Stimulated activated CD8-positive, alpha-beta memory T cell treated with anti-CD3 and anti-CD28 coated beads, Interleukin-7, amount 100 ng/mL, for 4 hours (primary cell): ENCODE measurements at places on chromosomes 6 and 20.

- no peak for DNase-seq
These were observed 440.3 kb upstream of the HS3ST5 start for GRCh38 chr6:114783083-114783482.

DNA sequence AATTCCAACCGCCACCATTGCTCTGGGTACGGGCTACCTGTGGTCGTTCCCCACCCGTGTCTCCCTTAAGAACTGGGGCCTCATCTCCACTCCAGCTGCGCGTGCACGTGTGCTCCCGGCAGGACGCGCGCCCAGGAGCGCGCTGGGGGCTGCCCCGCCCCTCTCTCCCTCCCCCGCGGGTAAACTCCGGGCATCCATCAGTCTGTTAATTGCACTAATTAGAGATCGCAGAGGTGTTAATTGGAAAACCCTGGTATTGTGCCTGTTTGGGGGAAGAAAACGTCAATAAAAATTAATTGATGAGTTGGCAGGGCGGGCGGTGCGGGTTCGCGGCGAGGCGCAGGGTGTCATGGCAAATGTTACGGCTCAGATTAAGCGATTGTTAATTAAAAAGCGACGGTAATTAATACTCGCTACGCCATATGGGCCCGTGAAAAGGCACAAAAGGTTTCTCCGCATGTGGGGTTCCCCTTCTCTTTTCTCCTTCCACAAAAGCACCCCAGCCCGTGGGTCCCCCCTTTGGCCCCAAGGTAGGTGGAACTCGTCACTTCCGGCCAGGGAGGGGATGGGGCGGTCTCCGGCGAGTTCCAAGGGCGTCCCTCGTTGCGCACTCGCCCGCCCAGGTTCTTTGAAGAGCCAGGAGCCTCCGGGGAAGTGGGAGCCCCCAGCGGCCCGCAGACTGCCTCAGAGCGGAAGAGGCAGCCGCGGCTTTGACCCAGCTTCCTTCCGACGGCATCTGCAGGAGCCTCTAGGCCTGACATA lies 14.4 kb downstream of the FOXP4 start:
- DNase-seq, result peak; percentile 69

DNA sequence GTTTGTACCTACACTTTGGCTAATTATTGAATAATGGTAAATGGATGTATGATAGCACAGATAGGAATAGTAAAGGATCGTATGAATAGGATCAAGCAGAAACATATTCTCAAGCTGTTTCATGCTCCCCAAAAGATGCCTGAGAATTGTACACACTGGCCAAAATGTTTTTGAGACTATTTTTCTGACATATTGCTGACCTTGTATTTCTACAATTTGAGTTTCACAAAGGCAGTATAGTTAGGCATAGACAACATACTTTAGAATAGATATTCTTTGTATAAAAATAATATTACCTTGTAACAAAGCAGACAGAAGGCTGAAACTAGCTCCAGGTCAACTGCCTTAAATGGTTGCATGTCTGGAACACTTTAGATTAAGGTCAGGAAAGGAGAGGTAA lies 598.4 kb downstream of the COL12A1 start:
- no peak for DNase-seq

- DNase-seq, result peak; percentile 55
These were observed 73.7 kb downstream of the PRND start for GRCh38 chr20:4795394-4795793.

DNA sequence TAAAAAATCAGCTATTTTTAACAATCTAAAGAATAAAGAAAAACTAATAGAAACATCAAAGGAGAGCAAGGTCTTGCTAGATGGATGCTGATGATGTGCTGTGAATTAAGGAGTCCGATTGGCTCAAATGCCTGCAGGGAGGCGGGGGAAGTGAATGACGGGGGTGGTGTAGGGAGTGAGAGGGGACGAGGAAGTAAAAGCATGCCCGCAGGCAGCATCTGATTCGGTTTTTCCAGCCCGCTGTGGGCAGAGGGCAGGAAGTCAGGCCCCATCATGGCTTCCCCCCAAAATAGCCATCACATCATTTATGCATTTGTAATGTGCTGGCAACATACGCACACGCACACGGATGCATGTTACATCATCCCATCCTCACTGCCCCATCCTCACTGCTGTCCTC lies 10.3 kb downstream of the RSPO4 start:
- no peak for DNase-seq

DNA sequence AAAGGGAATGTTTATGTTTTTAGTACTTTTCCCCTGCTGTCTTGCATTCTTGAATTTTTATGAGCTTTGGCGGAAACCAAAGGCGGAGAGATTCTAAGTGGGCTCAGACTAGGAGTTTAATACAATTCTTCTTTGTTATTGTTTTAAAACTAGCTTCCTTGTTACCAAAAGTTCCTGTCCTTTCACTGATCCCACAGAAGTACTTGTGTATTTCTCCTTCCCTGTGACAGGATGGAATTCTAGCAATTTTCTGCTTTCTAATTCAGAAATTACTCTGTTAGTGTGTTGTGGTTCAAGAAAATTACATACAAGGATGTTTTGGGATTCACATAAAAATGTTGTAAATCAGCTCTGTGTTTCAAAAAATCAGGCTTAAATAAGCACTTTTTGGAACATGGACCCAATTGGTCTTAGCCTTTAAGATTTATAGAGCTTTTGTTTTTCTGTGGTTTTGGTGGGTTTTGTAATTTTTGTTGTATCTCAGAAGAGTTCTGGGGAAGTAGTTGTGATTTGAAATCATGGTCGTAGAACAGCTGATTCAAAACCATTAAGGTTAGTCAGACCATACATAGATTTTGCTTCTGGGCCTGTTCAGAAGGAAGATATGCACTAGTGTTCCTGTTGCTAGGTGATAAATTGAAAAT lies 17.6 kb upstream of the CTAGE9 start:
- no peak for DNase-seq

GRCh38 chr20:48750941-48751635 lies 76.7 kb downstream of the PREX1 start:
- DNase-seq, result peak; percentile 46

DNA sequence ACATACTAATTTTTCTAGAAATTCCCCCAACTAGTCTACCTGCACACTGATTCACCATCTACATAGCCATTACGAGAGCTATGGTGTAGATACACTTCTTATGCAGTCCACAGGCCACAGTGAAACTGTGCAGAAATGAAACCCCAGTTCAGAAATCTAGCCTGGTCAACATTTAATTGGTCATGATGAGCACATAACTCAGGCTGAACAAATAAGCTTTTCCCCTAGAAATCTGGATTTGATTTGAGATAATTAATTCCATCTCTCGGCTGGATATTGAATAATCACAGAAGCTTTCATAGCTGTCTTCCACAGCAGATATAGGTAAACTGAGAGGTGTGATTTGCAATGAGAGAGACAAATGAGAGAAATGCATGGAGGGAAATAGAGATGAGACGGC lies 22.6 kb upstream of the TINAG start:
- DNase-seq, result no peak

GRCh38 chr6:33985947-33986346 lies 159.9 kb downstream of the GRM4 start:
- no peak for DNase-seq

DNA sequence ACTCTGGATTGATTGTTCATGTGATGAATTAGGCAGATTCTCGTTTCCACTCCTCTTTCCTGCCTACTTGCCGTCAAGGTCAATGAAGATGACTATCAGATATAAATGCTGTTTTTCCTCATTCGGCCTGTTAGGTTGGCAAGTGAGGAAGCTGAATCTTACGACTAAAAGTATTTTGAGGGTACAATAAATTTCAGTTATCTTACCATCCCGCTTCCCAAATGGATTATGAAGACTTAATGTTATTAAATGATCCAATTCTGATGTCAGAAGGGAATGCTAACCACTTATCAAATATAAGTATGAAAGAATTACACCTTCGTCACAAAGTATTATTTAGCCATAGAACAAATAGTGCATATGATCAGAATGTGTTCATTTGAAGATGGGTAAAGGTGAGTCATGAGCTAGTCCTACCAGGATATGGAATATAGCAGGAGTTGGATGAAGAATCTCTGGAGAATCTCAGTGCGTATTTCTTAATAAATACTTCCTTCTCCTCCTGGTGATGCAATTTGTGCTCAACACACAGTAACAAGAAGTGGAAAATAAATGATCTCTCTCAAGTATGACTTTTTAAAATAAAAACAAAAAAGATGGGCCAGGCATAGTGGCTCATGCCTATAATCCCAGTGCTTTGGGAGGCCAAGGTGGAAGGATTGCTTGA lies 4.6 kb downstream of the GPLD1 start:
- no peak for DNase-seq

- DNase-seq, result no peak
These were observed 44.6 kb downstream of the SRC start for GRCh38 chr20:37390503-37390890.

DNA sequence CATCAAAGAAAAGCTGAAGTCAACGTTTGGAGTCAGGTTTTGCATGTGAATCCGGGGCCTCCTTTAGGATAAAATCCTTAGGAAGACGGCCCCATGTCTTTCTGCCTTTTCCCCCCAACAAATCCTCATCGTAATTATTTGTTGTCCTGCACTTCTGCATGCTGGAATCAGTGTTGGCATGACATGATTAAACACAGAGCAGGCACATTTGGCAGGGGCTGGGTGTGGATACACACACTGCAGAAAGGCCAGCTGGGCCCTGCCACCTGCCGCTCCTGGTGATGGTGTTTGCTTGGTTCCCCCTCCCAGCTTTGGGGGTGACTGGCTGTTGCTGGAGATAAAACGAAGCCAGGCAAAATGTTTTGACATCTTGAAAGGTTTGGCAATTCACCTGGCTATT lies 46.3 kb upstream of the FOXA2 start:
- DNase-seq, result no peak

DNA sequence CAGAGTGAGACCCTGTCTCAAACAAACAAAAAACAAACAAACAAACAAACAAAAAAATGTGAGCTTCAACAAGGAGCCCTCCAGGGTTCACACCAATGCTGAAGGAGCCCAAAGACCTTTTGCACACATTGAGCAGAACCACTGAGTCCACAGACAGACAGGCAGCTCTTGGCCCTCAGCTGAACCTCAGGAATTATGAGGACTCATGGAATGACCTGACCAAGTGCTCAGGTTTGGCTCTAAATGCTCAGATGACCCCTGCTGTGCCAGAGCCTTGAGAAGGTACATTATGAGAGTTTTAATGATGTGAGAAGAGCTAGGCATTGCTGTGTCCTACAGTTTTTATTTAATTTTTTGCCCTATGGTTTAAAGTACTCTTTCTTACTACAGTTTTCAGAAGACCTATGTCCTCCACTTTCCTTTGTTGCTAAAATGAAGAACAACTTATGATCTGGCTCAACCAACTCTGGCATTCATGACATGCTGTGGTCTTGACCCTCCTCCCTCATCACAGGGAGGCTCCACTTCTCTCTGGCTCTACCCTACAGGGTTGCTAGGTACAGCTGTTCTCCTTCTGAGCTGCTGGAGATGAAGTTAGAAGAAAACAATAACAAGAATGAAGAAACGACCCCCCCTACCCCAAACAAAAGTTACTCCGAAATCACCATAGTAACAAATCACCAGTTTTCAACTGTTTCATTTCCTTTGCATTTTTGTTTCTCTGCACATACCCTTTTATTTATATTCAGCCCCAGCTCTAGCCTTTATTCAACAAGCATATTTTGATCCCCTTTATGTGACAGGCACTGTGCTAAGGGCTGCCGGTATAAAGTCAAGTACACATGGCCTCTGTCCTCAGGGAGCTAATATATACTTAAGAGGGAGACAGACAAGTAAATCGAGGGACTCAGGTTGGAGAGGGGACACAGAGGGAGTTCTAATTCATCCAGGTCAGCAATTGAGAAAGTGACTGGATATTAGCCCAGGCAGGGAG lies 128.7 kb upstream of the TRAF3IP2 start:
- no peak for DNase-seq

GRCh38 chr20:4006640-4007039 lies 8.7 kb downstream of the RNF24 start:
- DNase-seq, result no peak

- DNase-seq, result no peak
These were observed 25.4 kb downstream of the PDRG1 start for GRCh38 chr20:31926493-31926892.

- no peak for DNase-seq
These were observed 48.2 kb upstream of the ASIP start for GRCh38 chr20:34193051-34193450.

DNA sequence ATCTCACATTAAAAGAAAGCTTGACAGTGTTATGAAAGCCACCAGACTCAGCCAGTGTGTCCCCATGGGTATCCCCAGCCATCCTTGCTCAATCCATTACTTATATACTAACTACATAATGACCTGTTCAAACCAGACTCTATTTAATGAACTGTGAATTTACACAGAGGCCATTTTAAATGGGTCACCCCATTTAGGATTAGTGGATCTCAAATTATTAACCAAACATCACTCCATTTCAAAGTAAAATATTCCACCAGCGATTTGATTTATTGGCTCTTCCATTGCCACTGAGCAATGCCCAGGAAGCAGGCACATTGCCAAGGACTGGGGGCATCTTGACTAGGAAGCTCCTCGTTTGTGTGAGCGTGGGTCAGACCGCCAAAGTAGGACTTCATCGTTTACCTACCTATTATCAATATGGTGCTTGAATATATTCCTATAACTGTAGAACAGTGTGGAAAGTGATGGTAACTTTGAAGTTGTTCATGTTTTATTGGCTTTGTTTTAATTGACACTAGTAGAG lies 15.5 kb upstream of the NPEPL1 start:
- no peak for DNase-seq

GRCh38 chr20:53625311-53626129 lies 31.9 kb upstream of the ZNF217 start:
- DNase-seq, result no peak

GRCh38 chr20:50517817-50518154 lies 7.6 kb downstream of the PTPN1 start:
- DNase-seq, result no peak

DNA sequence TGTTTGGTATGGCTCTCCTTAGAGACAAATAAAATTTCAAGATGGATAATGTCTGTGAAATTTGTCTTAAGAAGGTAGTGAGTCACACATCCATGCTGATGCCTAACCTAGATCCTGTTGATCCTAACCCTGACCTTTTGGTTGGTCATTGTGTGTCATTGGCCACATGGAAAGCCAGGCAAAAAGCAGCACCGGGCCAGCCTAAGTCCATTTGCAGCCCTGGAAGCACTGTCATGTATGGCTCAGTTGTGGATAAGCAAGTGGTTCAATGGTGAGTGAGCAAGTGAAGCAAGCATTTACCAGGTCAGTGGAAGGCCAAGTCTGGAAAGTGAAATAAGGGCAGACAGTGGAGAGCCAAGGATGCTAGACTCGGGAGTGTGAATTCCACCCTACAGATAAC lies 12.1 kb upstream of the XRN2 start:
- DNase-seq, result no peak

- no peak for DNase-seq
These were observed 81.3 kb downstream of the C6orf52 start for GRCh38 chr6:10613077-10613476.

- peak; percentile 43 for DNase-seq
These were observed 710 bp downstream of the BTBD9 start for GRCh38 chr6:38638941-38639497.

- no peak for DNase-seq
These were observed 5.7 kb downstream of the LMBRD1 start for GRCh38 chr6:69791065-69791471.

GRCh38 chr6:113634352-113635163 lies 222.6 kb upstream of the MARCKS start:
- no peak for DNase-seq

GRCh38 chr6:106731843-106732160 lies 102.4 kb downstream of the QRSL1 start:
- no peak for DNase-seq

GRCh38 chr6:167469101-167469500 lies 144.2 kb downstream of the TTLL2 start:
- DNase-seq, result no peak

- peak; percentile 68 for DNase-seq
These were observed 2.7 kb downstream of the L3MBTL3 start for GRCh38 chr6:130020907-130021629.
